ENCODE measurements at places on chromosomes 5 and 9.

DNA sequence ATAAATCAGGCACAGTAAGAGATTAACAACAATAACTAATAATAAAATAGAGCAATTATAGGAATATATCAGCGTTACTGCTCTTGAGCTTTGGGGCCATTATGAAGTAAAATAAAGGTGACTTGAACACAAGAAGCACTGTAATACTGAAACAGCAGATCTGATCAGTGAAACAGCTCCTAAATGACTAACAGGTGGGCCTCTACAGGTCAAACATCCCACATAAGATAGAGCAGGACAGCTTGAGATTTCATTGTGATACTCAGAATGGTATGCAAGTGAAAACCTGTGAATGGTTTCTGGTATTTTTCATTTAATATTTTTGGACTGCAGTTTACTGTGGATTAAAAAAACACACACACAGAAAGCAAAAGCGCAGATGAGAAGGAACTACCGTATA lies 24.0 kb upstream of the MAP3K1 start:
- DNase-seq, result no peak

DNA sequence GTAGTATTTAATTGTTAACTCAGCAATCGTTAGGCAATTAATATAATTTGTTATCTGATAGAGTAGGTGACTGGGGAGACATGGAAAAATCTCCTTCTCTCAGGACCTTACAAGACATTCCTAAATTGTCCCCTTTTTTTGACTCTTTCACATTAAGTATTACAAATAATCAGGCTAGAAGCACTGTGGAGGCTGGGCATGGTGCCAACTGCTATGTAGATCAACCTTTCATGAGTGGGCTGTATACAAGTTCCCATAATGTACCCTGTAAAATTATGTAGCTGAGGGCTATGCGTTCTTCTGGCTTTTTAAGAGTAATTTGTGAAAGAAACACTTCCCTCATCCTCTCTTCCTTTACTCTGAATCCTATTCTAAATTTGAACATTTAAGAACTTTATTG lies 140.2 kb downstream of the NFIB start:
- DNase-seq, result no peak

DNA sequence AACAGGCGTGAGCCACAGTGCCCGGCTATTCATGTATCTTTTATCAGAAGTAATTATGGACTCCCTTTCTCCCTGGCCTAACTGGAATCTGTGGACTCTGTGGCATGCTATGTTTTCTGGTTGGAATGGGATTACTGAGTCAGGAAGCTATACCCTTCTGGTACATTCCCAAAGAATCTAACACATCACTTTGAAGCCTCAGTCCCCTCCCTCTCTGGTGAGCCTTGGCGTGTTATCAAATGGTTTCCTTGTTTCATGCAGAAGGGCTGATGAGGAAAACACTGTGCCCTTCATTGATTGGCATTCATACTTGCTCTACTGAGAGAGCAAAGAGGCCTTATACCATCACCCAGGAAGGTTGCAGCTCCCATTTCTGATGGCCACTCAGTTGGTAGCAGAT lies 22.9 kb downstream of the C5orf15 start:
- no peak for DNase-seq

DNA sequence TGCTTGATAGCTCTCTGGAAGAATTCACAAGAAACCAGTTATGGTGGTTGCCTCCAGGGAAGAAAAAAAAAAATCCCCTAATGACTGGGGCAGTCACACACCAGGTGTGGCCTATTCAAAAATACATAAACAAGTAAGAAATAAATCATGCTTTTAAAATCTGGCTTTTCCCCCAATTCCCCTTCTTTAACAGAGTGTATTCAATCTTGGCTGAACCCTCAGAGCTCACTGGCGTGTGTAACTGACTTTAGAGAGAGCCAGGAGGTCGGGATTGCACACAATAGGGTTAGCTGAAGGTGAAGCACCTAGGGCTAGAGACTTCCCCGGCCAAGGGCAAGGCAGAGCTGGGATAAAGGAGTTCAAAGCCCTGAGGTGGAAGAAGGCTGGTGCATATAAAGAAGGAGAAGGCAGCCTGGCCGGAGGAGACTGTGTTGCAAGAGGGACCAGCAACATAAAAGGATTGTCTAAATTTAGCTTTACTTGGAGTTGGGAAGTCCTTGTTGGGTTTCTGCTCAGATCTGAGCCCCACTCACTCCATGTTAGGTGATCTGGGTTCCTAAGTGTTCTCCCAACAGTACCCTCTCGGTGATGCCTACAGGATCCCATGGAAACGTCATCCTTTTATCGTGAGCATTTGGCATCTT lies 19.7 kb downstream of the FNBP1 start:
- DNase-seq, result peak; percentile 77

DNA sequence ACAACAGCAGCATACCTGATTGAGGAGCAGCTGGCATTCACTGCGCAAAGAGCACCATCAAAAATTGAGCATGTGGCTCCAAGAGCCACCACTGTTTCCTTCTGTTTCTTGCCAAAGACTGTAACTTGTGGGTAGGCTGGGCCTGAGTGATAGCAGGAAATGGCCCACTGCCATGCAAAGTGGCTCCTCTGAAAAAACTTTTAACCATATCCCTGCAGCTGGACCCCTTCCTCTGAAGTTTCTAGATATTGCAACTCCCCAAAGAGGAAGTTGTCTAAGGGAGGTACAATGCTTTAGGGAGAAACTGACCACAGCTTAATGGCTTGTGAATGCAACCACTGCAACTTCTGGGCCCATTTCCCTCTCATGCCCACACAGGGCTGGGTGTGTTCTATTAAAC lies 355.4 kb upstream of the PDE4D start:
- DNase-seq, result peak; percentile 37

DNA sequence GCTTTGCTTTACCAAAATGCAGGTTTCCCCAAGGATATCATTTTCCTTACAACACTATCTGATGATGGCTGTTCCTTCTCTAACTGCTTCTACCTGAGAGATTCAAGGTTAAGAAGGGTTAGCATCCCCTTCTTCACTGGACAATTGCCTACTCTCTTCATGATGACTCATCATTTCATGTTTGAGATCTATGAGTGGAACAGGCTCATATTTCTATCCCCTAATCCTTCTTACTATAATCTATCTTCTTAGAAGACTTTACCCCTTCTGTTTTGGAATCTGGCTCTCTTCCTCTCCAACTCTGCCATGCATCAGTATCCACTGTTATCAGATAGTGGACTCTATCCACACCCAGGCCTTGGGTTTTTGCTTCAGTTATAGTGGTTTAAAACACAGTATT lies 54.3 kb downstream of the NR3C1 start:
- DNase-seq, result peak; percentile 30

DNA sequence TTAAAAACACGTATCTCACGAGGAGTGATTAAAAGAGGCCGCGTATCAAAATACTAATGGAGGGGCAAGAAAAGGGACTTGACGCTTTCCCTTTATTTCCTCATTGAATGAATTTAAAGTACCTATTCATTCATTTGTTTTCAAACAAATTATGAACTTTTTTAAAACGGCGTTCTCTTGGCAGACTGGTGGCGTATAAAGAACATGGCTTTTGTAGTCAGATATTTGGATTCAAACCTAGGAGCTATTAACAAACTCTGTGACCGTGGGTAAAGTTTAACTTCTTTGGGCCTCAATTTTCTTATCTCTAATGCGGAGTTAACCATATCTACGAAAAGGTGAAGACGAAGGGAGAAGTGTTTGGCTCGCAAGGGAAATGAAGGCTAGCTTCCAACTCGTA lies 876 bp downstream of the CAAP1 start:
- no peak for DNase-seq

GRCh38 chr5:55546947-55547346 lies 12.2 kb upstream of the PLPP1 start:
- no peak for DNase-seq

- no peak for DNase-seq
These were observed 53.9 kb upstream of the AFAP1L1 start for GRCh38 chr5:149217803-149218155.

GRCh38 chr9:69696802-69697201 lies 24.6 kb upstream of the APBA1 start:
- no peak for DNase-seq

DNA sequence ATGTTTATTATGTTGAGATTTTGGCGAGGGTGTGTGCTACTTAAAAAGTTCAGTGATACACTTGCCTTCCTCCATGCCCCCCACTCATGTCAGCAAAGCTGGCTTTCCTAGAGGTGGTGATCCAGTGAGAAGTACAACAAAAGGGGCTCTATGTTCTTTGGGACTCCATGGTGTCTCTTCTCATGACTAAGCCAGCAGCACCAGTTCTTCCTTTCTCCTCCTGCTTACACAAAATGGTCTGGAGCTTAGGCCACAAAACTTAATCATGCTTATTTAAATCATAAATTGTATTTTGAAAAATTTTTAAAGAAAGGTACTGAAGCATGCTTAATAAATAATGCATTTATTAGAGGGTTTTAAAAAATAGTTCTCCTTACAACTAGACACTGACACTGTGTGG lies 22.4 kb downstream of the MOCS2 start:
- no peak for DNase-seq

DNA sequence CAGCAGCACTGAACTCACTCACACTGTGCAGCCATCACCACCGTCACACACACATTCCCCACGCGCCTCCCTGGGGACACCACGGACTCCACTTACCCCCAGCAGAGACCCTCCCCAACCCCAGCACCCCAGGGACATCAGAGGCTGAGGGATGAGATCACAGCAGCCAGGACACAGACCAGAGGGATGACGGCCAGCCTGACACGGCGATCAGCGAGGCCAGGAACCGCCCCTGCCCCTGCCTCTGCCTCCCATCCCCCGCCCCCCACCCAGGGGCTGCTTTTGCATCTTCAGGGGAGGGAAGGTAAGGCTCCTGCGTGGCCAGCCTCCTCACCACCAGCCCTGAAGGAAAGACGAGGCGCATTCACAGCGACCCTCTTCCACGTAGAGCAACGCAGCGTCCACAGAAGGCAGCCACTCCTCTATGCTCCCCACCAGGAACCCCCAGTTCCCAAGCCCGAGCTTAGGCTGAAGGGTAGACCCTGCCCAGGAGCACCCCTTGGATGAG lies 104.5 kb downstream of the VAV2 start:
- no peak for DNase-seq

DNA sequence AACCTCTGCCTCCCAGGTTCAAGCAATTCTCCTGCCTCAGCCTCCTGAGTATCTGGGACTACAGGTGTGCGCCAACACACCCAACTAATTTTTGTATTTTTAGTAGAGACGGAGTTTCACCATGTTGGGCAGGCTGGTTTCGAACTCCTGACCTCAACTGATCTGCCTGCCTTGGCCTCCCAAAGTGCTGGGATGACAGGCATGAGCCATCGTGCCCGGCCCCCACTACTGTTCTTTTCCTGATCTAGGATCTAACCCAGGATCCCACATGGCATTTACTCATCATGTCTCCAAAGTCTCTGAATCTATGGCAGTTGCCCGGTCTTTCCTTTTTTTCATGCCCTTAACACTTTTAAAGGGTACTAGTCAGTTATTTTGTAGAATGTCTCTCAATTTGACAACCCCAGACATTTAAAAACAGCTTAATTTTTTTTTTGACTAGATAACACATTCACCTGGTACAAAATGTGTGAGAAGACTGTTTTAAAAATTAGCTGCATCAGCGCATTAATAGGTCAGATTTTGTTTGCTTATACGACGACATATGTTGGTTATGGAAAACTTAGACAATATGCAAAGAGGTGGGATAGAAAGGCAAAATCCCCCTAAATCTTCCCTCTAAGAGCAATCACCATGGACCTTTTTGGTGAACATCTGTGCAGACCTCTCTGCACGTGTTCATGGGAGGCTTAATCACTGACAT lies 46.5 kb downstream of the STOM start:
- no peak for DNase-seq

- DNase-seq, result no peak
These were observed 38.6 kb upstream of the SNX2 start for GRCh38 chr5:122736086-122736845.

DNA sequence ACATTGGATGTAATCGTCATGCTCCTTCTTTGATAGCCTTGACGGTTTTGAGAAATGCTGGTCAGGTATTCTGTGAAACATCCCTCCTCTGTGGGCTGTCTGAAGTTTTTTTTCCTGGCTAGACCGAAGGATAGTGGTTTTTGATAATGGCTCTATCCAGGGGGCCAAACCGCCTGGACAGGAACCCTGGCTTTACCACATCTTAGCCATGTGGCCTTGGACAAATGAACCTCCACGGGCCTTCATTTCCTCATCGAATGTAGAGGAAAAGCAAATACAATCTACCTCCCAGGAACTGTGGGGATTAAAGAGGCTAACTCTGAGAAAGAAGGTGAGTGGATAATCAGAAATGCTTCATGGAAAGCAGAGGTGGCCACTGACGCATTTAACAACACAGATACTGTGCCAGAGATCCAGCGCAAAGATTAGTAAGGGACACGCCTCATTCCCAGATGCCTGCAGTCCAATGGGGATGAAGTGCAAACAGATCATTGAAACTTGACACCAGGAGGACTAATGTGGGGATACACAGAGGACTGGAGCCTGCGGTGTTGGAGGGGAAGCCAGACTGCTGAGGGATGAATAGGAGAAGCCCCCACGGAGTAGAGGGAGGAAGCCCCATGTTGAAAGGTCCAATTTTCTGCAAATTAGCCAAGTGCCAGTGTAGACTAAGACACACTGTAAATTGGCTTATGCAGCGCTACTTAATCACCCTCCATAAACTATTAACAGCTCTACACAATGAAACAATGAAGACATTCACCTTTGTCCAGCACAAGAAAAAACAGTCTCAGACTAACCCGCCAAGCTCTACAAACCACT lies 41.6 kb downstream of the MYO10 start:
- DNase-seq, result peak; percentile 99

- DNase-seq, result peak; percentile 23
These were observed 265.3 kb downstream of the DOCK8 start for GRCh38 chr9:479971-480350.

DNA sequence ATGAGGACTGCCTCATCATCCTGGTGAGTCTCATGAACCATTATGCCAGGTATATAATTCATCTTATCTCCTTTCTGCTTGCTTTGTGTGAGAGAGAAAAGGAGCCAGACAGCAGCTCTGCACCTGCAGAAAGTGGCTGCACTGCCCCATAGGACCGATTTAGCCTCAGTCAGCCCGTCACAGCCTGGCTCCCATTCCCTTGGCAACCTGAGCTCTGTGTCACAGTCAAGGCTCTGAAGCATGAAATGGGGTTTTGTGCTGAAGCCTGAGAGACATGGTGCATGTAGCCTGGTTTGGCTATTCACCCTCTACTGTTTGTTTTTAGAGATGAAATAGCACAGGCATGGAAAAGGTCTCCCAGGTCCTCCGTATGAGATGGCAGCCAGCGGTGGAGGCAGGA lies 198.3 kb downstream of the KCTD16 start:
- DNase-seq, result no peak

DNA sequence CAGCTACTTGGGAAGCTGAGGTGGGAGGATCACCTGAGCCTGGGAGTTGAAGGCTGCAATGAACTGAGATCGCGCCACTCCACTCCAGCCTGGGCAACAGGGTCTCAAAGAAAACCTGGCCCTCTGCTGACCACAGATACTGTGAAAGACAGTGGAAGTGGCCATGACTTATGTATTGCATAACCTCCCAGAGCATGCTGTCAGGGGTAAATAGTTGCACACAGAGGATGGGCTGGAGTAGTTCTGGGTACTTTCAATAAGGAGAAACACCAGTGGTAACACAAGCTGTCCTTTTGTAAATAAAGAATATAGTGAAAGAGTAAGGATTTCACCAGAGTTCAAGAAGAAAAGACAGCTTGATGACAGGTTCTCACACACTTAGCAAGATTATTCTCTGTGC lies 1.8 kb downstream of the ACER2 start:
- no peak for DNase-seq

GRCh38 chr9:83628540-83628939 lies 5.6 kb downstream of the IDNK start:
- DNase-seq, result no peak
